ENCODE measurements at places on chromosomes 11 and 22. TPM values are rescaled to one million over a fixed set of nuclear protein-coding genes. Genes with fewer than 3 reads are reported as not detected.
A peak's percentile ranks its signal among the peaks of the same experiment; 100 is the strongest.

GRCh38 chr11:862696-863022 is 20.0 kb downstream of the TSPAN4 start:
- DNase-seq = no peak

- DNase-seq = no peak
Measured at GRCh38 chr22:39518144-39518786, 2.1 kb upstream of the ATF4 start.

GRCh38 chr11:118763041-118763440 is 27.9 kb downstream of the DDX6 start:
- DNase-seq = no peak

GRCh38 chr22:45682064-45682463 is 10.4 kb downstream of the ATXN10 start:
- DNase-seq = no peak

- DNase-seq = no peak
Measured at GRCh38 chr11:84497181-84497580, 1130.0 kb downstream of the DLG2 start.

DNA sequence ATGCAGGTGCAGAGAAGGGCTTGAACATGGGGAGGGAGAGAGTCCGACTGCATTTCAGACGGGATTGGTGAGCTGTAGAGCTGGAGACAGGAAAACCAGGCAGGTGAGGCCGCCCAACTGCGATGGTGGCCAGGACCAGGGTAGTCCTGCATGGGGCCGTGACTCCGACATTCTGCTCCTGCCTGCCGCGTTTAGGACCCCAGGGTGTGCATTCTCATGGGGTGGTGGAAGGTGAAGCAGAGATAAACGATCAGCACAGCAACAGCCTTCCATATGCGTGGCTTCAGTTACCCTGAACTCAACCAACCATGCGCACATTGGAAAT is 29.3 kb downstream of the SHANK2 start:
- DNase-seq = no peak

DNA sequence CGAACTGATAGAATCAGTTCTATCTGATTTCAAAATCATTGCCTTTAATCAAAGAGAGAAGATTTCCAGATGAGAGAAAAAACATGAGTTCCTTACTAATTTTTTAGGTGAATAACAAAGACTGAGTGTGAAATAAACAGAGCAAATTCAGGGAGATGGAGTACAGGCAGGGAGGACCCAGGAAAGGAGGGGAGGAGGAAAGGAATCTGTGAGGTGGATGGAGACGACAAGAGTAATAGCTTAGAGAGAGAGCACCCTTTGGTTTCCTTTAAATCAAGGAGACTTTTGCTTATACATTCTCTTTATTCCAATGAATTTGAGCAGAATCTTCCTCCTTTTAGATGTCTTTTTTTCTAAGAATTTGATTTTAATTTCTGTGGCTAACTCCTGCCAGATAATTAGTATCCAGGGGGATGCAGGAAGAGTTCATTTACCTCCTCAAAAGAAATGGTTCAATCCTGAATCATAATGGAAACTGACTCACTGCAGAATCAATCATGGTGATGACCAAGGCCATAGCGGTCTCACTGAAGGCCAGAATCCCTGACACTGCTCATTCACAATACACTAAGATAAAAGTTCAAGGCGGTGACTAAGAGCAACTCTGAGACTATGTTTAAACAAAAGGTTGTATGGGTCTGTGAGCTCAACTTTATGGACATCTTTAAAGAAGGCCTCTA is 234.0 kb upstream of the ZC3H12C start:
- DNase-seq = peak; percentile 55

- DNase-seq = no peak
Measured at GRCh38 chr11:2677127-2677526, 22.7 kb downstream of the KCNQ1OT1 start.

GRCh38 chr22:18110194-18110953 is at the start of gene TUBA8:
TUBA8 (plus strand) TSS chr22:18110809; CDS start chr22:18110866, 57 bp downstream.
- no peak for DNase-seq

DNA sequence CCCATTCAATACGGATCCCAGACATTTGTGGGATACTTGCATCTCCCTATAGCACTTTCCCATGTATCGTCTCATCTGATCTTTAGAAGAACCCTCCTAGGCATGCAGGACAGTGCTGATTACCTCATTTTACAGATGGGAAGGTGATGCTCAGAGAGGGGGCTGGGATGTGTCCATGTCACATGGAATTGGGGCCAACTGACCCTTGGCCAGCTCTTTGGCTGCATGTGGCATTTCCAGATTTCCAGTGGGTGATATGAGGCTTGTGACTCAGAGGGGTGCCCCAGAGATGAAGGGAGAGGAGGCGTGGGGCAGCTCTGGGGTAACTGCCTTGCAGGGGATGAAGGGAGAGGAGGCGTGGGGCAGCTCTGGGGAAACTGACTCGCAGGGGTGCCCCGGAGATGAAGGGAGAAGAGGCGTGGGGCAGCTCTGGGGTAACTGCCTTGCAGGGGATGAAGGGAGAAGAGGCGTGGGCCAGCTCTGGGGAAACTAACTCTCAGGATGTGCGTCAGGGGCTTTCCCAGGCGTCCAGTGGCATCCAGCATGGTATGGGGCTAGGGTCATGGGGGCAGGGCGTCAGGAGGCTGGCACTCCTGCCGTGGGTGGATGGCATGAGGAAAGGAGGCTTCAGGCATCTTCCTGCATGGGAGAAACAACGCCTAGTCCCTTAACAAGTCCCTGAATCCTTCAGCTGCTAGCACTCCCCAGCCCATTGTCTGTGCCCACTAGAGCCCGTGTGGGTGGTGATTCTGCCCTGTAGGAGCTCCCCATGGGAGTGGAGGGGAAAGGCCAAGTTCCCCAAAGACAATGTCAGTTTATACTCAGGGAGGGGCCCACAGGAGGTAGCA is 11.9 kb upstream of the CERK start:
- no peak for DNase-seq

DNA sequence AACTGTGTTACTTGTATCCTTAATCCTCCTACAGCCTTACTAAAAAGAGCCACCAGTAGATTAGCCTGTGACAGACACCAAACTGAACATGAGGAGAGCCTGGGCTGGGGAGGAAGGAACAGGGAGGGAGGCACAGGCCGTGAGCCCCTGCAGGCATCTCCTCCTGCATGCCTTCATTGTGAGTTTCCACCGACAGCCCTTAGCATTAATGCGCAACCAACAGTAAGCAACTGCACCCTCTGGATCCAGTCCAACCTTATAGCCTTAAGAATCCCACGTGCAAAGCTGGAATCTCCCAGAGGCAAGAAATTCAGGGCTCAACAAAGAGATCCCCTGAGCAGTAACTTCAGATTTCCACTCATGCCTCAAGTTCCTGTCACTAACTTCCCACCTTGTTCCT is 84.6 kb downstream of the ETS1 start:
- no peak for DNase-seq

DNA sequence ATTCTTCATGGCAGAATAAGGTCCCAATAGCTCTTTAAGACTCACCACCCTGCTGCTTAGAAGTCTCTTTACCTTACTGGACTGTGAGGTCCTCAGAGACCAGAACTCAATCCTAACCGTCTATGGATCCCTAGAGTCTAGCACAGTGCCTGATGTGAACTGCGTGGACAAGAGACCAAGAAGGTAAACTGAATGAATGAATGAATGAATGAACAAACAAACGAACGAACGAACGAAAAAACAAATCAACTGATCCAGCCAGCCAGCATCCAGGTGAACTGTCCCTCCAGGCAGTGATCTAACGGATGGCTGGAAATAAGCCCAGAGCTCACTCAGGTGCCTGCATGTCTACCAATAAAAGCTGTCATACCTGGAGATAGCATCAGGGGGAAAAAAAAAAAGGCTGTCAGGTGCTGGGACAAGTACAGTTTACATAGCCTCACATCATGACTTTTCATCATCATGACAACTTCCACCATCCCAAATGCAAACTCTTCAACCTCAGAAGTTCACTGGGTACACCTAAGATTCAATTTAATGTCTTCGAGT is 59.8 kb downstream of the PACSIN2 start:
- no peak for DNase-seq

DNA sequence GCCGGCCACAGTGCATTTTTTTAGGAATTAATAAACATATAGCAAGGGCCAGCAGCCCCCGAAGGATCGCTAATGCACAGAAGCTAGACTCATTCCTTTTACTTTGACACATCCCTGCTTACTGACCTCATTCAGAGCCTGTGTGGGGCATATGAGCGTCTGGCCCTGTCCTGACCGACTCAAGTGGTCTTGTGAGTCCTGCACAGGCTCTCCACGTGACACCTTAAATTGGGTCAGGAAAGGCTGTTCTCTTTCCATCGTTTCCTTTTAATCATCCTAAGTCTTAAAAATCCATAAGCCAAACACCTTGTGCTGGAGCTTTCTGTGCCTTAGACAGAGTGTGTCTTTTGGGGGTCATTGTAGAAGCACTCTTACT is 18.6 kb downstream of the SDHAF2 start:
- DNase-seq = no peak

GRCh38 chr11:126284829-126285228 is 1.9 kb downstream of the TIRAP start:
- peak; percentile 67 for DNase-seq

GRCh38 chr11:6219359-6219758 is 14.0 kb downstream of the C11orf42 start:
- DNase-seq = peak; percentile 84

Gene P2RY6
- total RNA-seq = 4.0 TPM

Gene CCDC89
- not detected for total RNA-seq

Gene SLCO2B1
- total RNA-seq = 0.14 TPM

Gene UPK3A
- 2.0 TPM for total RNA-seq

Gene MFRP
- not detected for total RNA-seq

Data from epithelial cell of proximal tubule (primary cell).